ENCODE measurements at places on chromosomes 1 and 21. TPM values are rescaled to one million over a fixed set of nuclear protein-coding genes. Genes with fewer than 3 reads are reported as not detected.

The TNN gene
- total RNA-seq, result 0.08 TPM

The AVPR1B gene
- total RNA-seq, result 0.05 TPM

The CFHR3 gene
- total RNA-seq, result 0.99 TPM

The CLSTN1 gene
- total RNA-seq, result 52.4 TPM

The CLCA1 gene
- not detected for total RNA-seq

The A3GALT2 gene
- total RNA-seq, result not detected

The CRNN gene
- not detected for total RNA-seq

The WASF2 gene
- 43.6 TPM for total RNA-seq

The UQCRHL gene
- total RNA-seq, result 8.6 TPM

The RAVER2 gene
- 26.9 TPM for total RNA-seq

The CHAF1B gene
- total RNA-seq, result 18.7 TPM

- H3K4me1 ChIP-seq, result peaks cover 30% of the 10 kb centered on the region
- H3K4me3 ChIP-seq, result no peak overlapping the region
- H3K36me3 ChIP-seq, result no peaks in the 10 kb centered on the region
- no peak overlapping the region for H3K27ac ChIP-seq
These were observed 43.3 kb downstream of the GPR88 start for GRCh38 chr1:100581096-100581705.

DNA sequence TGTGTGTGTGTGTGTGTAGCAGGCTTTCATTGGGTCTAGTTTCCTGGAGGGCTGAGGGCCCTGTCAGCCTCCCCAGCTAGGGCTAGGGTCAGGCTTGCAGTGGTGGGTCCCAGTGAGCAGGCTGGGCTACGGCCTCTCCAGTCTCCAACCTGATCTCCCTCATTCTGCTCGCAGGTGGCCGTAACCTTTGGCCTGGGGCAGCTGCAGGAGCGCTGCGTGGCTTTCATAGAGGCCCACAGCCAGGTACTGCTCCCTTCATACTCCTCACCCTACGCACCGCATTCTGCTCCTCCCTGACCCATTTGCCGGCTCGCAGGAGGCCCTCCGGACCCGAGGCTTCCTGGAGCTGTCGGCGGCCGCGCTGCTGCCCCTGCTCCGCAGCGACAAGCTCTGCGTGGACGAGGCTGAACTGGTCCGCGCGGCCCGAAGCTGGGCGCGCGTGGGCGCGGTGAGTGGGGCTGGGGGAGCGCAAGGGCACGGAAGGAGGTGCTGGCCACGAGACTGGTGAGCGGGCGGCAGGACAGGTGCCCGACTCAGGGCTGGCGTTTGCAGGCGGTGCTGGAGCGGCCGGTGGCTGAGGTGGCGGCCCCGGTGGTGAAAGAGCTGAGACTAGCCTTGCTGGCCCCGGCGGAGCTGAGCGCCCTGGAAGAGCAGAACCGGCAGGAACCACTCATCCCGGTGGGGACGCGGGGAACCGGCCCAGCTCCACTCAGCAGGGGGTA, 4.7 kb downstream of the BTBD19 start:
- H3K4me3 ChIP-seq, result no peak overlapping the region
- H3K27ac ChIP-seq, result no peak overlapping the region
- DNase-seq, result no peak
- no peaks in the 10 kb centered on the region for H3K36me3 ChIP-seq

DNA sequence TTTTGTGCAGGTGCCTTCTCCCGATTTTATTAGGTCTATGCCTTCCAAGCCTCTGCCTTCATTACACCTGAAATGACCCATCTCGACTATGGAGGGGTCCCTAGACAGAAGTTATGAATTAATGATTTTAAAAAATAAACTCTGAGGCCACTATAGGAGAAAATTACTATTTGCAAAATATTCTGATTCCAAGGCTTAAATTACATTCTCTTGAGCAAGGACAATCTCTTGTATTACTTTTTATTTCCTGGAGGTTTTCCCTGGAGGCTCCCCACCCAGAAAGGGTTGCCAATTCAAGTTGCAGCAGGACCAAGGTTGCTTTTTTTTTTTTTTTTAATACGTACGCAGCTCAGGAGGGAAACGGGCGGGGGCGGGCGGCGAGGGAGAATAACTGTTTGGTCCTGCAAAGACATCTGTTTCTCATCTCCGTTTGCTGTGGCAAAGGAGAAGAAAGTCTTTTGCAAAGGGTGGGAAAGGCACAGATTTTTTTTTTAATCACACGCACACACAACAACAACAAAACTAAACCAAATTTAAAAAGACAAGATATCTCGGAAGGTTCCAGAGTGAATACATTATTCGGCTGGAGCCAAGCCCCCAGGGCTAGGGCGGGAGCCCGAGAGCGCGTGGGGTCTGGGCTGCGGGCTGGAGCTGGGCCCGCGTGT, 618 bp upstream of the SERTAD4 start:
- peaks cover 2% of the 10 kb centered on the region for H3K4me1 ChIP-seq
- H3K4me3 ChIP-seq, result no peak overlapping the region
- DNase-seq, result no peak
- H3K27ac ChIP-seq, result no peak overlapping the region
- no peaks in the 10 kb centered on the region for H3K36me3 ChIP-seq

- peak within 1 kb of the TSS; percentile 67 for H3K27ac ChIP-seq
- H3K4me3 ChIP-seq, result peak within 1 kb of the TSS; percentile 92
- H3K36me3 ChIP-seq, result no peaks in the 10 kb centered on the region
- no peaks in the 10 kb centered on the region for H3K27me3 ChIP-seq
These were observed at the start of gene VANGL2 for GRCh38 chr1:160400223-160400645. VANGL2 (plus strand) TSS chr1:160400564; CDS start chr1:160415838, 15,274 bp downstream.

- no peak overlapping the region for H3K4me3 ChIP-seq
- peak; percentile 45 for DNase-seq
These were observed 51.3 kb upstream of the LRRN2 start for GRCh38 chr1:204736836-204737235.

DNA sequence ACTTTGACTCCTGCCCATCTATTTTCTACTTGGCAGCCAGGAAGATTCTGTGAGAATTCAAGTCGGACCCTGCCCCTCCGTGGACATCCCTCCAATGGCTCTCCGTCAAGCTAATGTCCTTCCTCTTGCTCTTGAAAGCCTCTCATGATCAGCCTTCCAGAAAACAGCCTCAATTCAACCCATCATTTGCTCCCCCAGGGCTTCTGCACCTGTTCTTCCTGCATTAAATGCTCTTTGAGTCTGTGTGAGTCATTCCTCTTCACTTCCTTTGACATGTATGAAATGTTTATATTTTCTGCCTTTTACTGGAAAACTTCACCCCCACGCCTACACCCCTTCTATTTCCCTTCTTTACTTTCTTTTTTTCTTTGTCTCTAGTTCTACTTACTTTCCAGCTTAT, 734.1 kb upstream of the ZP4 start:
- no peaks in the 10 kb centered on the region for H3K36me3 ChIP-seq
- no peaks in the 10 kb centered on the region for H3K27me3 ChIP-seq
- H3K4me3 ChIP-seq, result no peak overlapping the region
- H3K4me1 ChIP-seq, result peaks cover 15% of the 10 kb centered on the region
- peak; percentile 84 for DNase-seq
- peak overlapping the region; percentile 11 for H3K27ac ChIP-seq

GRCh38 chr1:231750818-231751362, 124.3 kb downstream of the DISC1 start:
- H3K4me1 ChIP-seq, result peaks cover 7% of the 10 kb centered on the region
- no peak overlapping the region for H3K27ac ChIP-seq
- DNase-seq, result no peak

DNA sequence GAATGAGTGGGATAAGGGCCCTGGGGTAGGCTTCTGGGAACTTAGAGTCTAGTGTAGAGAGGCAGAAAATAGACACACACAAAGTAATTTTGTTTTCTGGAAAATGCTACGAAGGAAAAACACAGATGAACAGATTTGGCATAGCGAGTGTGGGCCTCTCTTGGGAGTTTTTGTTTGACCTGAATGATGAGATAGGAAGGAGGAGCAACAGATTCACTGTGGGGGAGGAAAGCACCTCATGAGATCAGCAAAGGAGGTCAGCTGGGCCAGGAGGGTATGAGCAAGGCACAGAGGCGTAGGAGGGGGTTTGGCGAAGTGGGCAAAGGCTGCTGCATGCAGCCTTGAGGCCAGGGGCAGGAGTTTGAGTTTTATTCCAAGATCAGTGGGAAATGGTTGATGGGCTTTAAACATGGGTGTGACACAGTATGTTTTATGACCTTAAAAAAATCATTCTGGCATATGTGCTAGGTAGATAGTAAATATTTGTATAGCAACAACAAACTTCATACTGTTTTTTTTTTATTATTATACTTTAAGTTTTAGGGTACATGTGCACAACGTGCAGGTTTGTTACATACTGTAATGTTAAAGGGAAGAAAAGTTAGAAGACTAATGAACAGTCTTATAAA, 57.9 kb downstream of the FGGY start:
- no peak for DNase-seq
- H3K27me3 ChIP-seq, result no peaks in the 10 kb centered on the region

DNA sequence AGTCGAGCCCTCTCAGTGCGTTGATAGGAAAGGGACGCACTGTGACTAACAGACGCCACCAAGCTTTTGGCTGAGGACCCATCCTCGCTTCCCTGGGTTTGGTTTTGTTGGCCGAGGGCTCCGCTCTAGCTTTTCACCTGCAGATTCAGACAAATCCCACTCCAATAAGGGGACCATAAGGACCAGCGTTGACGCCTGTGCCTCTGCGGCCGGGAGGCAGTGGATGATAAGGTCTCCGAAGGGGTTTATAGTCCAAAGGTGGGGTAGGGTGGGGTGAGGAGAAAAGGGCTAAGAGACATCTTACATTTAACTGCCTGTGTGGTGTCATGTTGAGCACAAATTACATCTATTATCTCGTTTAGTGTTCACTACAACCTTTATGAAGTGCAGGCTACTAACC, 760 bp downstream of the PEX14 start:
- no peaks in the 10 kb centered on the region for H3K36me3 ChIP-seq
- H3K4me3 ChIP-seq, result peak overlapping the region; percentile 81
- DNase-seq, result no peak

DNA sequence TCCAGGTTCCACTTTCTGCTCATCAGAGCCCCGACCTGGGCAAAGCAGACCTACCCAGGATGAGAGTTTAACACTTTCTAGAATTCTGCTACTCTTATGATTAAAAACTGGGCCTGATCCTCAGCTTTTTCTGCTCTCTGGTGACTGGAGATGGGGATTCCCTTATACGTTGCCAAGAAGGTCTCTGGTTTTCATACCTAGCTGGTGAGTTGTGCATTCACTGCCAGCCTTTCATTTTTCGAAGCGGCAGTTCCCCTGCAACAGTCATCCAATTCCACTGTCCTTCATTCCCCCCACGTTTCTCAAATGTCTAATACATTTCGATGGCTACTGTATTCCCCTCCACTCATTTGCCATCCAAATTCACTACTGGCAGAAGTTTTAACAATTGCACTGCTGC, 135.3 kb downstream of the ADSS2 start:
- H3K27me3 ChIP-seq, result no peaks in the 10 kb centered on the region
- DNase-seq, result no peak
- no peak overlapping the region for H3K4me3 ChIP-seq
- no peak overlapping the region for H3K27ac ChIP-seq
- no peaks in the 10 kb centered on the region for H3K4me1 ChIP-seq
- H3K36me3 ChIP-seq, result no peaks in the 10 kb centered on the region

GRCh38 chr1:63640633-63641567, 47.7 kb downstream of the PGM1 start:
- peak overlapping the region; percentile 65 for H3K27ac ChIP-seq
- H3K4me1 ChIP-seq, result peaks cover 64% of the 10 kb centered on the region
- H3K27me3 ChIP-seq, result no peaks in the 10 kb centered on the region
- no peak for DNase-seq
- H3K4me3 ChIP-seq, result no peak overlapping the region
- H3K36me3 ChIP-seq, result peaks cover 20% of the 10 kb centered on the region

GRCh38 chr1:64922336-64922735, 44.0 kb downstream of the JAK1 start:
- H3K4me1 ChIP-seq, result peaks cover 22% of the 10 kb centered on the region
- no peak overlapping the region for H3K4me3 ChIP-seq
- no peaks in the 10 kb centered on the region for H3K27me3 ChIP-seq
- DNase-seq, result no peak
- H3K36me3 ChIP-seq, result no peaks in the 10 kb centered on the region

- peaks cover 4% of the 10 kb centered on the region for H3K27me3 ChIP-seq
- H3K4me1 ChIP-seq, result no peaks in the 10 kb centered on the region
- H3K27ac ChIP-seq, result no peak overlapping the region
- no peaks in the 10 kb centered on the region for H3K36me3 ChIP-seq
These were observed 16.0 kb upstream of the ZFYVE9 start for GRCh38 chr1:52125736-52126359.

- H3K4me3 ChIP-seq, result no peak overlapping the region
- no peaks in the 10 kb centered on the region for H3K27me3 ChIP-seq
- peak; percentile 13 for DNase-seq
- H3K27ac ChIP-seq, result peak overlapping the region; percentile 82
These were observed 8.7 kb downstream of the SDHB start for GRCh38 chr1:17045150-17045549.

GRCh38 chr1:192789871-192790270, 19.0 kb upstream of the RGS2 start:
- H3K4me3 ChIP-seq, result no peak overlapping the region
- DNase-seq, result no peak
- H3K4me1 ChIP-seq, result no peaks in the 10 kb centered on the region
- no peaks in the 10 kb centered on the region for H3K27me3 ChIP-seq
- no peaks in the 10 kb centered on the region for H3K36me3 ChIP-seq

GRCh38 chr21:43778469-43779335, 2.6 kb upstream of the CSTB start:
- H3K4me1 ChIP-seq, result no peaks in the 10 kb centered on the region
- 0 out of 2 replicates have a peak, but pooled peaks cover 2% of the 10 kb centered on the region for H3K36me3 ChIP-seq
- H3K4me3 ChIP-seq, result no peak overlapping the region

GRCh38 chr1:190138702-190139101, 339.0 kb downstream of the BRINP3 start:
- no peaks in the 10 kb centered on the region for H3K36me3 ChIP-seq
- DNase-seq, result no peak
- no peaks in the 10 kb centered on the region for H3K27me3 ChIP-seq
- H3K27ac ChIP-seq, result no peak overlapping the region
- no peak overlapping the region for H3K4me3 ChIP-seq

GRCh38 chr1:54310439-54311328, 95.5 kb downstream of the SSBP3 start:
- H3K36me3 ChIP-seq, result no peaks in the 10 kb centered on the region
- no peak overlapping the region for H3K4me3 ChIP-seq
- H3K27me3 ChIP-seq, result no peaks in the 10 kb centered on the region
- H3K27ac ChIP-seq, result no peak overlapping the region

DNA sequence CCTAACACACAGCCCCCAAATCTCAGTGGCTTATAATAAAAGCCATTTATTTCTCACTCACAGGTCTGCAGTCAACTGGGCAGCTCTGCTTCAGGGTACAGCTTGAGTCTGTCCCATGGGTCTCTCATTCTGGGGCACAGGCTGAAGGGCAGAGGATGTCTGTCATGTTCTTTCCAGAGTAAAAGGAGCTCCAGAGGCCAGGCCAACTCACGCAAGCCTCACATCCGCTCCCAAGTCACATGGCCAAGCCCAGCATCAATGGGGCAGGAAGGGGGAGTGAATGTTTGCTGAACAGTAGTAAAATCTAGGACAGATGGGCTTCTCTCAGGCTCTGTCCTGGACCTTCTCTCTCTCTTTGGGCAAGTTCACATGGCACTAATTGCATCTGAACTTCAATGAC, 7.1 kb upstream of the SSBP3 start:
- H3K36me3 ChIP-seq, result no peaks in the 10 kb centered on the region
- H3K4me1 ChIP-seq, result no peaks in the 10 kb centered on the region
- H3K27ac ChIP-seq, result no peak overlapping the region
- H3K4me3 ChIP-seq, result no peak overlapping the region
- no peak for DNase-seq

Measured in SJCRH30 (cell line).